ENCODE measurements at places on chromosomes 1 and 21.

GRCh38 chr1:98458511-98459485 is 202.7 kb upstream of the SNX7 start:
- peak; percentile 34 for DNase-seq

- no peak for DNase-seq
Measured at GRCh38 chr1:13443335-13443979, 33.2 kb downstream of the PRAMEF20 start.

- DNase-seq, result no peak
Measured at GRCh38 chr1:25620701-25621350, 4.2 kb downstream of the MAN1C1 start.

GRCh38 chr1:61442544-61442943 is 282.4 kb downstream of the TM2D1 start:
- no peak for DNase-seq

GRCh38 chr1:29233693-29234092 is 2.6 kb upstream of the PTPRU start:
- no peak for DNase-seq

- DNase-seq, result no peak
Measured at GRCh38 chr21:23951251-23951650, 1656.0 kb downstream of the MRPL39 start.

GRCh38 chr1:204128464-204128963 is 23.3 kb downstream of the ETNK2 start:
- DNase-seq, result no peak

- no peak for DNase-seq
Measured at GRCh38 chr21:42527127-42527488, 13.5 kb downstream of the SLC37A1 start.

- no peak for DNase-seq
Measured at GRCh38 chr1:230321741-230322420, 104.3 kb downstream of the PGBD5 start.

DNA sequence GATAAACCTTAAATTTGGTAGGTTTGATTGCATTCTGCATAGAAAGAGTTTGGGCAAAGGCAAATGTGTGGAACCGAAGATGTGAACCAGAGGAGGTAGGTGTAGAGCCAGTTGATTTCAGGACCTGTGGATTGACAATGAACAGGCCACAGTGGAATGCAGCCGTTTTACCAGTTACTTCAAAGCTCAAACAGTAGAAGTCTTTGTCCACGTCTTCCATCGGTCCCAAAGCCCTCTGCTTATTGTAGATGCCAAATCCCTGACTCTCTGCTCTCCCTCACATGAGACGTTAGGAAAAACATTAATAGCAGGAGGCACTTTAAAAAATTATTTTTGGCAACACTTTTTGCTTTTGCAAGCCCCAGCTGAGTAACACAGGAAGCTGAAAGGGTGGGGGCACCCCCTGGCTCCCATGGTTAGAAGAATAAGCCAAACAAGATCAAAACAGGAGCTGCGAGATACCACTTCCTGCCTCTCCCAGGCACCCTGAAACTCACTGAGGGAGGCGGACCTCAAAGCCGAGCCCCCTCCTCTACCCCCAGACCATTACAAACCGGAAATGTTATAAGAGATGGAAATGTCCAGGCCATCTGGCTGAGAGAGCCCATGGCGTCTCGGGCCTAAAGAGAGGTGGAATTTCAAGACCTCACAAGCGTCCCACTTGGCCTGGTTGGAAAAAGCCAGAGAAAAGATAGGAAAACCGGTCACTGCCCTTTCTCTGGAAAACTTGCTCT is 13.5 kb downstream of the TRAF3IP3 start:
- DNase-seq, result no peak

GRCh38 chr1:209646558-209646957 is 5.7 kb downstream of the LAMB3 start:
- peak; percentile 52 for DNase-seq

DNA sequence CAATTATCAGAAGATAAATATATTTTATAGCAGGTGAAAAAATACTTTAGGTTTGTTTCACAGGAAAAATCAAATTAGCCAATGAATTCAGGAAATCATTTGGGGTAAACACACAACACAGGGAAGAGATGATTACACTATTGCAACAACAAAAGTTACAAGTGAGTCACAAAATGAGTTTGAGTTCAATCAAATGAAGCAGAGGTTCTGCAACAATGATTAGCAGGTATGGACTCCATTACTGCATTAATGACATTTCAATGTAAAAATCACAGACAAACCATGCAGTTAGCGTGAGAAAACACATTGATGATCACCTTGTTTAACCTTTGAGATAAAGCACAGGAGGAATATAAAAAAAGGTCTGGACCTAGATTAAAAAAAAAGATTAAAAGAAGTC is 9.7 kb downstream of the ADGRL4 start:
- no peak for DNase-seq

- DNase-seq, result no peak
Measured at GRCh38 chr1:228271701-228272251, 63.9 kb downstream of the OBSCN start.

DNA sequence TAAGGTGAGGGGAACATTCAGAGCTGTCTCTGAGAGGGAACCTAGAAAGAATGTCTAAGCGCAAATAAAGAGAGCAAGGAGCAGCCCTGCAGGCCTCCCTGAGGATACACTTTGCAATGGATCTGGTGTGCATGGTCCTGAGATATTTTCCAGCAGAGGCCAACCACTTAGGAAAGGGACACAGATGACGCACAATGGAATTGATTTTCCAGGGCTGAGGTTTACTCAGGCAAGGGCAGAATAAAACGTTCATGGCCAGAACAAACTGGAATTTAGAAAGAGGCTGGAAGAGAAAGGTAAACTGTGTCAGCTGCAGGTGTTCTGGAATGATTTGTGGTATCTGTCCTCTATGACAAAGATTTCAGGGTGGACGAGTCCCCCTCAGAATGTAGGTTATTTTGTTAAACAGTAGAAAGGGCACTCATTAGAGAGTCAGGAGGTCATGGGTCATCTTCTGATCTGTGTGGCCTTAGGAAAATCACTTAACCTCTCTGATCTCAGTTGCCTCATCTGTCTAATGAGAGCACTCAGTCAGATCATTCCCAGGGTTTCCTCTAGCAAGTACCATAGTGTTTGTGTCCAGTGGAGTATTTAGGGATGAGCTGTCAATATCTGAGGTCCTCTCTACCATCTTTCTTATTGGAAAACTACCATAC is 61.8 kb upstream of the PGBD5 start:
- no peak for DNase-seq

DNA sequence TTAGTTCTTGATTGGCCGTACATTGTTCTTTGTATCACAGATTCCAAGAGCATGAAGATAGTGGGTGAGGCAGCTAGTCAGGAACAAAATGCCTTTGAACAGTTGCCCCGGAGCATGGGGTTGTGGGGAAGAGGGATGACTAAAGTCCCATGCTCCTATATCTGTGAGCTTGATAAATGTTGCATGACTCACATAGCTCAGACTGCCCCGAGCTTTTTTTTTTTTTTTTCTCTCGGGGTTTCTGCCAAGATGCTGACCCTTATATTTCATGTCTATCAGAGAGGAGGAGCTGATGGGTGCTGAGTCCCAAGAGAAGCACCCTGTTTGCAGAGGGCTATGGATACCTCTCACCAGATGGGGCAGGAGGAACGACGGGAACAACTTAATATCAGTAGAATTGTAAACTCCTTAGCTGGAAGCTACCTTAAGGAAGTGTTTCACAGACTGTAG is 40.6 kb downstream of the SRRM1 start:
- no peak for DNase-seq

GRCh38 chr1:13540866-13541265 is 27.1 kb upstream of the LRRC38 start:
- DNase-seq, result no peak

GRCh38 chr1:22920734-22921451 is 51.8 kb downstream of the LACTBL1 start:
- DNase-seq, result no peak

GRCh38 chr1:161973924-161974845 is 49.5 kb downstream of the OLFML2B start:
- no peak for DNase-seq

DNA sequence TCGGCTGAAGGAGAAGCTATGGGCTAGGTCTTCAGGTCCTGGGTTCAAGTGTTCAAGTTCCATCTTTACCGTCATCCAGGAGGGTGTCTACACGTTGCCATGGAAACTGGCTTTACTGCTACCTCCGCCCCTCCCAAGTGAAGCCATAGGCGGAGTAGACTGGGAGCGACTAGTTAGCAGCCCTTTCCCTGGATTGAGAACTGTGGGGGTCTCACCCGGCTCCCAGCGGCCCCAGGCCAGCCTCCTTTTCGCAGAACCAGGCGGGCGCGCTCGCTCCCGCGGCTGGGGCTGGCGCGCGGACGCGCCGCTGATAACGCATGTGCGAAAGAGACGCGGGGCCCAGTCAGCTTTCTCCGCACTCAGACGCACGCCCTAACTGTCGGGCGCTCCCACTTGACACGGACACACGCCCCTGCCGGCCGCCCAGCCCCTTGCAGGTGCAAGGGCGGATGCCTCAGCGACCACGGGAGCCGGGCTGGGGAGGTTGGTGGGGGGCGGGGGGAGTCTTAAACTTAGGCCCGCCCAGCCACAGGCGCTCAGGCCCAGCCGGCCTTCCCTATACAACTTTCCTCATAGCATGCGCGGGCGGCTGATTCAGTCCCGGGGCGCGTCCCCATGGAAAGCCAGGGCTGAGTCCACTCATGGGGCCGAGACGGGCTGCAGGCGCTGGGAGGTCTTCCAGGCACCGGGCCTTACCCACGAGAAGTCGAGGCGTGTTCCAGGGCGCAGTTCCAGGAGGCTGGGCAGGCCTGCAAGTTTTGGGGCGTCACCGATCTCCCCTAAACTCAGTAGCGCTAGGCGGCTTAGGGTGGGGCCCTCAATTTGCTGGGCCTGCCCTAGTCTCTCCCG is 7.4 kb downstream of the EFNA4 start:
- peak; percentile 94 for DNase-seq

GRCh38 chr21:44874240-44874496 is 678 bp upstream of the PTTG1IP start:
- no peak for DNase-seq

DNA sequence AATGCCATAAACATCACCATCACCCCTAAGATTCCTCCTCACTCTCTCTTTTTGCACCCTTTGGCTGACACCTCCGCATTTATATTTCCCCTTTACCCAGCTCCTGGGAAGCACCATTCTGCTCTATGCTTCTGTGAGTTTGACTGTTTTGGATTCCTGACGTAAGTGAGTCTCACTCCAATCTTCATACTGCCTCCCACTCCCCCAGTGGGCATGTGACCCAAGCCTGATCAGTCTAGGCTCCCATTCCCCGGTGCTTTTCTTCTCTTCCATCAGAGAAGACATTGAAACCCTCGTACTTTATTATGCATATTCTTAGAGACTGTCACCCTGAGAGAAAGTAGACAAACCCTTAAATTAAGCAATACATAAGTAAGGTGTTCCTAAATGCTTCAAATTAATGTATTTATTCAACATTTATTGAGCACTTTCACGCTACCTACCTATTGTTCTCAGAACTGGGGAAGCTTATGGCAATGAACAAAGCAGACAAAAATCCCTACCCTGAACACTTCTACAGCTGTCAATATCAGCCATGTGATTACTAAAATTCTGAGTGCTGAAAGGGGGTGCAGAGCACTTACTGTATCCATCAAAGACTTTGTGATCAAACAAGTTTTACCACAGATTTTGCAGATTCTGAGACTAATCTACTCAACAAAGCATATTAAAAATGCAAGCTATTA is 43.4 kb upstream of the DIPK1A start:
- DNase-seq, result no peak

GRCh38 chr1:109188200-109188599 is 25.5 kb upstream of the SARS1 start:
- DNase-seq, result no peak

- DNase-seq, result no peak
Measured at GRCh38 chr1:30933874-30934252, 25.3 kb upstream of the SDC3 start.

DNA sequence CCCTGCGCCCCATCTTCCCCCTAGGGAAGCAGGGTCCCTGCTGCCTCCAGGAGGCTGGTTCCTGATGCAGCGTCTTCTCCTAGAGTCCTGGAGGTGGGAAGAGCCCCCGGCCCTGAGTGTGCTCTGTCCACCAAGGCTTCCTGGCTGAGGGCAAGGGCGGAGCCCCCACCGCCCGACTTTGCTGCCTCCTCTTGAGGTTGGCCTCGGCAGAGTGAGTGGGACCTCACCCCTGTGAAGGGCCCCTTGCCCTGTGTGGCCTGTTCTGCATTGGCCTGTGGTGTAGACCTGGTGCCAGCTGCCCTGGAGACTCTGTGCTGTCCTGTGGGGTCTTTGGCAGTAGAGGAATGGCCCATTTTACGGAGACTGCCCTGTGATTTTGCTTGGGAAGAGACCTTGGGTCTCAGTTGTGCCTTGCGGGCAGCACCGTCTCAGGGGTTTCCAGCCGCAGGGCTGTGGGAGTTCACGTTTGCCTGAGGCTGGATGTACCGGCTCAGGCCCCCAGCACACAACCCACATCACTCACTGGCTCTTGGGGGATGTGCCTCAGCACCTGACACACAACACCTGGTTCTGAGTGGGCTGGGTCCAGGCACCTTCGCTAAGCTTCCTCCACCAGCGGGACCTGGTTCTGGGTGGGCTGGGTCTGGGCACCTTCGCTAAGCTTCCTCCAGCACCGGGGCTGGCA is 73.6 kb downstream of the SKI start:
- DNase-seq, result no peak

- DNase-seq, result no peak
Measured at GRCh38 chr1:185348296-185348695, 31.3 kb upstream of the IVNS1ABP start.

DNA sequence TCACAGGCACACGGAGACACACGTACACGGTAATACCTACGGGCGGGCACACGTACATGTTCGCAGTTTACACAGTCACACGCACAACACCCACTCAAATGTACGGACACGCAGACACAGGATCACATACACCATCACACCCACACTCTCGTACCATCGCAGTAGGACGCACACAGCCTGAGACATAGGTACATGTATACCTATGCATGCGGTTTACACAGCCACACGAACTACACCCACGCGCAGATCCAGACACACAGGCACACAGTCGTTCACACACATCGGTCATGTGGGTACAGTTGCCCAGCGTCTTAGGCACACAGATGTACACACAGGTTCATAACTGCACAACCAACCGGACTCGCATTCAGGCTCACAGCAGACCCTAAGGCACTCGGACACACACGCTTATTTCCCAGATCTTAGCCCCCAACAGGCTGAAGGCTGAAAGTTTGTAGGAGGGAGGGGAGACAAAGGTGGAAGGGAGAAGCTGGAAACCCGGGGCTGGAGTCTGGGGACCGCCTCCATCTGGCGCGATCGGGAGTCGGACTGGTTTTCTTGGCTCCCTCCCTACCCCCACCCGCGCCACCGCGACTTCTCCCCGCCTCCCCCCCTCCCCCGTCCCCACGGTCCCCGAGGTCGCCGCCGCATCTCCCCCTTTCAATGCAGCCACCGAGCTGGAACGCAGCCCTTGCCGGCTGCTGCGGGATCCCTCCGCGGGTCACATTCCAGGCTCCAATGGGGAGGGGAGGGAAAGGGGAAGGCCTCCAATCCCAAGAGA is 51.9 kb upstream of the SYNC start:
- DNase-seq, result peak; percentile 82

- no peak for DNase-seq
Measured at GRCh38 chr1:41383094-41383852, 22.0 kb downstream of the FOXO6 start.
